ENCODE measurements at places on chromosomes 12 and 14.

- DNase-seq, result no peak
Observed at GRCh38 chr12:51013441-51013840, 12.7 kb downstream of the SLC11A2 start.

- DNase-seq, result no peak
Observed at GRCh38 chr12:123860377-123860776, 98.3 kb downstream of the DNAH10 start.

GRCh38 chr12:26566675-26567074, 266.3 kb downstream of the ITPR2 start:
- no peak for DNase-seq

- DNase-seq, result no peak
Observed at GRCh38 chr14:98230411-98230810, 1041.6 kb downstream of the BCL11B start.

DNA sequence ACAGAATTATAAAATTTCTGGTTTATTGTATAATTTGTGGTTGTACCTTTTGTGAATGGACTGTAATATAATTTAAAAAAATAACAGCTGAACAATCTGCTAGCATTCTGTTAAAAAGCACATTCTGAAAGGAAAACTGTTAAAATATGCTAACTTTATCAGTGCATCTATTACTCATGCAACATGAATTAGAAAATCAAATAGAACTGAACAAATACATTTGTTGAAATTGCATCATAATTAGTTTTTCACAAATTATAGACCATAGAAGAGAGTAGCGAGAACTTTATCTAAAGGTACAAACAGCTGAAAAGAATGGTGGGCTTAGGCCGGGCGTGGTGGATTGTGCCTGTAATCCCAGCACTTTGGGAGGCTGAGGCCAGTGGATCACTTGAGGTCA, 33.0 kb downstream of the PTPN21 start:
- DNase-seq, result no peak

- DNase-seq, result no peak
Observed at GRCh38 chr12:11833174-11833895, 183.9 kb downstream of the ETV6 start.

DNA sequence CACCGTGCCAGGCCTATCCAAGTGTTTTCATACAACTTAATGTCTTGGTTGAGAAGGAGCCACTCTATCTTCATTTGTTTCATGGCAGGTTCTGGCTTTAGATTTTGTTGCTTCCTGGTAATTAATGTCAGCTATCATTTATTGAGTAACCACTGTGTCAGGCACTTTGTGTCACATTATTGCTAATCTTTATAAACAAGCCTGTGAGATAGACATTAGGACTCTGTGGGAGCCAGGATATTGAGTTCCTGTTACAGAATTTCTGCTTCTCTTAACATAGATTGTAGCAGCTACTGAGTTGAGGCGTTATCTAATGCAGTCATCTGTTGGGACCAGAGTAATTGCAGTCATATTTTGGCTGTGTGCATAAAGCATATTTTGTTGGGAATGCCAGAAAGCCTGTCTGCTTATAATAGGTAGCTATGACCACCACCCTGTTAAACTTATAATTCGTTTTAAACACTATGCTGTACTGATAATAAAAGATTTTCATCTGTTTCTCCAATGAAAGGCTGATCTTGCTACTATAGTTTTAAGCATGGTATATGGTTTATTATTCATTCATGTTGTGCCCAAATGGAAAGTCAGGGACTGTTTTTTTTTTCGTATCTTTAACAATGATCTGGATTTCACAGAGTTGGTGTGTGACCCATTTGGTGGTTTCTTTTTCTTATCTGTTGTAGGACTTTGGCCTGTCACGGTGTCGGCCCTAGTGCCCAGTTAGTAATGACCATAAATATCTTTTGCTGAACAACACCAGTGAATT, 432.6 kb downstream of the PCNX1 start:
- DNase-seq, result no peak

DNA sequence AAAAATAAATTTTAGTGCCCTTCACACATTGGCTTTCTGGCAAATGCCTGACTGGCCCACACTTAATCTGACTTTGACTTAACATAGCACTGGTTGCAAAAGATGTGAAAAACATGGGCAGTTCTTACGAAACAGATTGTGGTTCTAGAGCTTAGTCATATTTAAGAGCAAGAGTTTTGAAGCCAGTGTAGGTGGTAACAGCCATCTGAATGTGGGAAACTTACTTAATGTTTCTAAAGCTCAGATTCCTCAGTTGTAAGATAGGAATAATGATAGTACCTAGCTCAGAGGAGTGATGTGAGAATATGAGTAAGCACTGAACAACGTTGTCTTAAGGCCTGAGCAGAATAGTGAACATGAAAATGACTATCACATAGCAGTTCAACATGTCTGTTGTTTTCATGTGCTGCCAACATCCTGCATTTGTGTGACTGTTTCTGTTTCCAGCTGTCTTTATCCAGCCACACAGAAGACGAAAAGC, 262.7 kb downstream of the SYT1 start:
- DNase-seq, result no peak

- peak; percentile 23 for DNase-seq
Observed at GRCh38 chr14:96762650-96763049, 34.5 kb upstream of the VRK1 start.

- peak; percentile 15 for DNase-seq
Observed at GRCh38 chr12:52347016-52347415, 20.3 kb downstream of the KRT85 start.

- no peak for DNase-seq
Observed at GRCh38 chr14:56803816-56804535, 6.3 kb downstream of the OTX2 start.

DNA sequence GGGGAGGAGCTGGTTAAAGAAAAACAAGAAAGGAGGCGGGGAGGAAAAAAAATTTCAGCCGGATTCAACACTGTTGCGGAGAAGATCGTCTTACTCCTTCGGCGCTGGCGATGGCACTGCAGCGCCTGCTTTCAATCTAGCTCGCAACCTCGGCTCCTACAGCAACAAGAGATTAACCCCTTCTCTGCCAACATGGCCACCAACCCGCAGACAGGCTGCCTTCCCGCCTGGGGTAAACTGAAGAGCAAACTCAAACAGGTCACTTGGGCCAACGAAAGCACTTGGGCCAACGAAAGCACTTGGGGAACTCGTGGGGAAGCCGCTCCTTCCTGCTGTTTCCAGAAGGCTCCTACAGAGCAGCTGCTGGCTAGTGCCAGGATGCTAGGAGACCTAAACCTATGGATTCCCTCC, 73.7 kb downstream of the CIT start:
- no peak for DNase-seq

- no peak for DNase-seq
Observed at GRCh38 chr12:43062201-43062895, 472.8 kb upstream of the PRICKLE1 start.
